ENCODE measurements at places on chromosomes 13 and 19.

DNA sequence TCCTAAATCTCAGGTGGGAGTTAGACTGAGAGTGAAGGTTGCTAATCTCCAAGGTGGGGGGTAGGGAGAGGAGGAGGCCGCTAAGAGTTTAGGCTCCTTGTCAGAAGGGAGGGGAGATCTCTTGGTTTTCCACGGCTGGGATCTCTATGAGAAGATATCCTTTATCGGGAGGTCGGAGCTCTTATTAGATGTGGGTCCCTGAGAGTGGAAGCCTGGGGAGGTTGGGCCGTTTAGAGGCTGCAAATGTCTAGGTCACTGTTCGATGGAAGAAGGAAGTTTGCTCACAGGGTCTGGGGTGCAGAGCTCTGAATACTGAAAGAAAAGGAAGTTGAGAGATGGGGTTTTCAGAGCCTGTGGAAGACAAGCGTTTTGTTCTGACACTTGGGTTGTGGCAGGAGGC, 3.8 kb downstream of the MYADM start:
- DNase-seq: no peak

GRCh38 chr13:36912973-36913372, 7.1 kb downstream of the SMAD9 start:
- DNase-seq: no peak

GRCh38 chr19:19372656-19373416, 32.6 kb upstream of the GATAD2A start:
- peak; percentile 66 for DNase-seq

GRCh38 chr13:108496362-108497210, 132.8 kb upstream of the MYO16 start:
- no peak for DNase-seq

- DNase-seq: no peak
Measured at GRCh38 chr19:8877854-8878705, 45.9 kb downstream of the MBD3L1 start.

- DNase-seq: no peak
Measured at GRCh38 chr13:41019578-41020347, 647 bp upstream of the ELF1 start.

DNA sequence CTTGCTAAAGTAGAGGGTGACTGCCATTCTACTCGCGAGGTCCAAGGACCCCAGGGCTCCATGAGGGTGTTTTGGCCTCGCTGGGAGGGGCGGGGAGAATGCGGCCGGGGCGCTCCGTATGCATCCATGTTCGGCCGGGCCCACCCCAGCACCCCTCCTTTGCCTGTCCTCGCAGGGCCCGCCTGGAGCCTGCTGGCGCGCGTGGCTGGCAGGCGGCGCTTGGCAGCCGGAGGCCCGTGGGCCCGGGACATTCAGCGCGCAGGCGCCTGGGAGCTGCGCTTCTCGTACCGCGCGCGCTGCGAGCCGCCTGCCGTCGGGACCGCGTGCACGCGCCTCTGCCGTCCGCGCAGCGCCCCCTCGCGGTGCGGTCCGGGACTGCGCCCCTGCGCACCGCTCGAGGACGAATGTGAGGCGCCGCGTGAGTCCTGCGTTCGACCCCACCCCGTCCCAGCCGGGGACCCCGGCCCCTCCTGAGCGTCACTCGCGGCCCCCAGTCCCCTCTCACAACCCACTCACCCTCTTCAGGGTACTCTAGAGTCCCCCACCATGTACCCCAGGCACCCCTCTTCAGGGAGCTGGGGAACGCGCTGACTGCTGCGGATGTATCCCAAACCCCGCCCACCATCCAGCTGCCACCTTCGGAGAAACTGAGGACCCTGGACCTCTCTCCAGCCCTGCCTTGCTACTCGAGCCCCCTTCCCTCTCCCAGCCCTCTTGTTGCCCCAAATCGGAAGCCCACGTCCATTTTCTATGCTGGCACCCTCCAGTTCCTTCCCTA, 4.1 kb downstream of the DLL3 start:
- DNase-seq: peak; percentile 52

- no peak for DNase-seq
Measured at GRCh38 chr13:27922883-27923612, 3.2 kb downstream of the PDX1 start.

DNA sequence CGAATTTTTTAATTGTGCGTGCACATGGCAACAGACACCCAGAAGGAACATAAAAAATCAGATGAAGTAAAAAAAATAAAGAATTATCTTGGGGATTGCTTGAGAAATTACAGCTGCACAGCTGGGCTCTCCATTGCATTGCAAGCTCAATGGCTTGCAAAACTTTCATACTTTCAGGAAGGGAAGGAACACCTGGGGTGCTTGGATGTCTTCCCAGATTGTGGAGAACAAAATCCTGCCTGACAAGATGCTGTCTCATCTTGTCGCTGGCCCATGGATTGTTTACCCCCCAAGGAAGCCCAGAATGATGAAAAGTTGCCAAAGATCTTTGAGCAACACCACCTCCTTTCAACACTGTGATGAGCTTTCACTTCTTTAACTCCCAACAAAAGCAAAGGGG, 11.0 kb upstream of the CASP14 start:
- no peak for DNase-seq

- DNase-seq: no peak
Measured at GRCh38 chr13:36629057-36629385, 44.8 kb upstream of the SERTM1 start.

DNA sequence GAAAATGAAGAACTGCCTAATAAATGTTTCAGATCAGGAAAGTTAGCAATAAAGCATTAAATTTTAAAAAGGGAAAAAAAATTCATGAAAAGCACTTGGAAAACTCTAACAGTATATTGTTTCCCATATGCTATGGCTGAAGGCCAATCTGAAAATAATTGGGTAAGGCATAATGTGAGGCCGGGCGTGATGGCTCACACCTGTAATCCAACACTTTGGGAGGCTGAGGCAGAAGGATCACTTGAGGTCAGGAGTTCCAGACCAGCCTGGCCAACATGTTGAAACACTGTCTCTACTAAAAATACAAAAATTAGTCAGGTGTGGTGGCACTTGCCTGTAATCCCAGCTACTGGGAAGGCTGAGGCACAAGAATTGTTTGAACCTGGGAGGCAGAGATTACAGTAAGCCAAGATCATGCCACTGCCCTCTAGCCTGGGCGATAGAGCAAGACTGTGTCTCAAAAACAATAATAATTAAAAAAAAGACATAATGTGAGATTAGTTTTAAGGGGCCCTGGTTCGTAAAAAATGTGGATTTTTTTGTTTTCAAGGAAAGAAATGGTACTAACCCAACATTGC, 15.2 kb downstream of the INTS6 start:
- no peak for DNase-seq

DNA sequence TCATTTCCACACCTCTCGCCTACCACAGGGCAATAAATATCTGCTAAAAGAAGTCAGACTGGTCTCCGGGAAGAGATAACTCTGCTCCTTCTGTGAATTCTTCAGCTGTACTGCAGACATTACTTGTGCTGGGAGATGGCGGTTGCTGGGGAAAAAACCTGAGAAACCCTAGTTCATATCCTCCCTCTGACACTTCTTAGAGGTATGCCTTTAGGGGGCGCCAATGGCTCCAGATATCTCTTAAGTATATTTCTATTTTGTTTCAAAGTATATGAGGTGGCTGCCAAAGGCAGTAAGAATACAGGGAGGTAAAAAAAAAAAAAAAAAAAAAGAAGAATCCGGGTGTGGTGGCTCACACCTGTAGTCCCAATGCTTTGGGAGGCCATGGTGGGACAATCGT, 175.2 kb downstream of the PAN3 start:
- DNase-seq: no peak

DNA sequence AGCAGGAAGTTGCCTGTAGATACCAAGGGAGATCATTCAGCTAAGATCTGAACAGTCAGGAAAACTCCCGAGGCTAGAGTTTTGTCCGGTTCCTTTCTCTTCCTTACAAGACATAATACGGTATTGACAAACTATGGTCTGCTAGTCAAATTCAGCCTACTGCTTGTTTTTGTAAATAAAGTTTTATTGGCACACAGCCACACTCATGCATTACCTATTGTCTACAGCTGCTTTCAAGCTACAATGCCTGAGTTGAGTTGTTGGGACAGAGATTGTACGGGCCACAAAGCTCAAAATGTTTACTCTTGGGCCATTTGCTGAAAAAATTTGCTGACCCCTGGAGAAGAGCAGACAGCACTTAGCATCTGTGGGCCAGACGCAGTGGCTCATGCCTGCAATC, 2.5 kb downstream of the SLC1A6 start:
- no peak for DNase-seq

- no peak for DNase-seq
Measured at GRCh38 chr13:20206698-20207235, 14.0 kb upstream of the GJB2 start.

DNA sequence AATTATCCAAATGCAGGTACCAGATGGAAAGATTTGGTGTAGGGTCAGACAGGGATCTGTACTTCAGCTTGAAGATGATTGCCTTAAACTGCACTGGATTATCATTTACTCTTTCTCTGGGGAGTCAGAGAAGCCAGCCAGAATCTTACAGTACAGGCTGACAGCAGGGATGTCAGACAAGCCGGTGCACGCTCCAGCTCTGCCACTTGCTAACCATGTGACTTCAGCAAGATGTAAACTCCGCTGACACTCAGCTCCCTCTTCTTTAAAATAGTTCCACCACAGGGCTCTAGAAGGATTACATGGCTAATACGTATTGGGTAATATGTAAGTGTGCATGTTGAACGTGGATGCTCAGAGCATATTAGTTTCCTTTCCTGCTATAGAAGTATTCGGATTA, 251.4 kb upstream of the MAB21L1 start:
- no peak for DNase-seq

DNA sequence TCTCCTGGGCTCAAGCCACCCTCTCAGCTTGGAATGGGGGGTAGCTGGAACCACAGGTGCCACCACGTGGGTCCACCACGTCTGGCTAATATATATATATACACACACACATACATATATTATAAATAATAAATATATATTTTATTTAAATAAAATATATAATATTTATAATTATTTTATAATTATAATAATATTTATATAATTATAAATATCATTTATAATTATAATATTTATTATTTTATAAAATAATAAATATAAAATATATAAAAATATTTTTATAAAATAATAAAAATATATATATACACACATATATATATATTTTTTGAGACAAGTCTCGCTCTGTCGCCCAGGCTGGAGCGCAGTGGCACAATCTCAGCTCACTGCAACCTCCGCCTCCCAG, 2.4 kb downstream of the ELANE start:
- DNase-seq: no peak
